GM13977 (cell line): ENCODE measurements at places on chromosomes 16 and 17.

DNA sequence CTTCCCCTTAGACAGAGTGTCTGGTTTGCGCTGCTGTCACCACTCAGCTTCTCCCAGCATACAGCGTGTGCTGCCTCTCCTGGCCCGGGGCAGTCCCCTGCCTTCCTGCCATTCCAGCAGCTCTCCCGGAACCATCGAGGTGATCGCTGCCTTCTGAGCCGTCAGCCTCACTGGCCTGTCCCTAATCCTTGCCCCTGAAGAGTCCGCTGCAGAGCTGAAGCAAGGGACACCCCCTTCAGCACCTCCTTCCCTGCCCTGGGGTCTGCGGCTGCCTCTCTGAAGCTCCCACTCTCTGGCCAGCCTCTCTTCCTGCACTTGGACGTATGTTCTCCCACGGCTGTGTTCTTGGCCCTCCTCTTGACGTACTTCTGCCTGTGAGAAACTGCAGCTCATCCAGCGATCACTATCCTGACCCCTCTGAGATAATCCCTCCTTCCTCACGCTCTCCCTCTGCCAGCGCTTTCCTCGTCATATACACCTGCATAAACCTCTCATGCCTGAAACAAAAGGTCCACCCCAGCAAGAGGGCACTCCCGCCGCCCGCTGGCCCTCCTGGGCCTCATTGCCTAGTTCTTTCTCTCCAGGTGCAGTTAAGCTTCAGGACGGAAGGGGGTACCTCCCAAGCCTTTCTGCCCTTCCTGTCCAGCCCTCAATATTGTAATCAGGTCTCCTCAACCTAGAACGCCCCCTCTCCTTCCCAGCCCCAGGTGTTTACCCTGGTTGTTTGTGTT lies 220.6 kb upstream of the CHMP6 start:
- no peak for DNase-seq

DNA sequence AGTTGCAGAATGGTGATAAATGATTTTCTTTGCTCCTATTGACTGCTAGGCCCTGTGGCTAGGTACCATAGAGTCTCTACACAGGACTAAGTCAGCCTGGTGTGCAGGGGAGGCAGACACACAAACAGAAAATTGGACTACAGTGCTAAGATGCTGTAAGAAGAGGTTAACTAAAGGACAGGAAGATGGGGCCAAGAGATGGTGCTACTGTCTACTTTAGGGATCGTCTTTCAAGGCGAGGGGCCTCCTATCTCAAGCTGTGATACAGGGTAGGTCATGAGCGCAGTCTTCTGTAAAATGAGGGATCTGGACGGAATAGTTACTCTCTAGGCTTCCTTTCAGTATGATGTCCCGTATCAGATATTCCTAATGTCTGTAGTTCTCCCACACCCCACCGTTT lies 817 bp downstream of the NME1 start:
- no peak for DNase-seq

- no peak for DNase-seq
These were observed 16.3 kb downstream of the RANBP10 start for GRCh38 chr16:67790071-67790470.

DNA sequence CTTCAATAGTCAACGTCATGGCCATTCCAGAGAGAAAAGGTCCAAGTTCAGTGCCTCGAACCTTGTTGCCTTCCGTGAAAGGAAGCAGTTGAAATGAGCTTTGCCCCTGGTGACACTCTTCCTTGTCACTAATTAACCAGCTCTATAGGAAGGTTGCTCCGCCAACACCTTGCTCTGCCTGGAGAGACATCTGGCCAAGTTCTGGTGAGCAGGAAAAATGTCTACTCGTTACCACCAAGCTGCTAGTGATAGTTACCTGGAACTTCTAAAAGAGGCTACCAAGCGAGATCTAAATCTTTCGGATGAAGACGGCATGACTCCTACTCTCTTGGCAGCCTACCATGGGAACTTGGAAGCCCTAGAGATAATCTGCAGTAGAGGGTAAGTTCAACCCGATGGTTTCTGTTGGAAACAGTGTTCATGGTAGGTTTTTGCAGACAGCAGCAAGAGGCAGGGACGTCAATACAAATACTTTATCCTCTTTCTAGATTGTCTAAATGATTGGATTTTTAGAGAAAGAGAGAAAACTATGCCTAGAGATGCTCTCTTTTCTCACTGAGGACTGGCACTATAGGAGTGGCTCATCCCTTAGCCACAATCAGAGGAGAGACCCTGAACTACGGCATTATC lies at the start of gene ANKS4B:
ANKS4B (plus strand) TSS at position 179 of the 630 bp plus-strand sequence; CDS start at position 218, 39 bp downstream.
- no peak for DNase-seq

GRCh38 chr16:13052431-13052830 lies 151.0 kb downstream of the SHISA9 start:
- no peak for DNase-seq

DNA sequence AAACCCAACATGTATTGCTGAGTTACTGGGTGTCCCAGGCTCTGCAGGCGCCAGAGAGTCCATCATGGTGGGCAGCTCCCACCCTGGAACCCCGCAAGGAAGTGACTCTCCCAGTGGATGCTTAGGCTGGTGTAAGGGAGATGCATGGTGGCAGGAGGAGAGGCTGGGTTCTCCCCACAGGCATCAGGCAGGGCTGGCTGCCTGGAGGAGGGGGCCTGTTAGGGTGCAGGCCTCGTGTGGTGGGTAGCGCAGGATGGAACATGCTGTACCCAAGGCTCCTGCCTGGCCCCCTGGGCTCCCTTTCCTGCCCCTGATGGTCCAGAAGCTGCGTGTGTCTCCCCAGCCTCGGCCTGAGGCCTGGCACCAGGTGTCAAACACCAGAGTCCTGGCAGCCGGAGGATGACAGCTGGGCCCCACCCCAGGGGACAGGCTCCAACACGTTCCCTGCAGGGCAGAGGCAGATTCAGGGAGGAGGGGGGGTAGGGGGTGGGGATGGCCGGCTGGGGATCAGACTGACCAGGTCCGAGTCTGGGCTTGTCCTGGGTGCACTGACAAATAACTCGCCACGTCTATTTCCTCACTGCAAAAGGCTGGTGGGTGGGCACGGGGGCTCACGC lies 40.2 kb upstream of the CIBAR2 start:
- DNase-seq = no peak

- DNase-seq = no peak
These were observed 44.5 kb downstream of the KCNJ16 start for GRCh38 chr17:70119545-70119944.
